GM12891 (cell line): ENCODE measurements at places on chromosomes 12 and 14.

GRCh38 chr14:35277179-35277578, 15.0 kb upstream of the PSMA6 start:
- DNase-seq: no peak

- DNase-seq: peak; percentile 24
Observed at GRCh38 chr12:105226219-105226618, 9.8 kb downstream of the APPL2 start.

GRCh38 chr12:98059659-98060343, 455.6 kb upstream of the TMPO start:
- no peak for DNase-seq

- DNase-seq: no peak
Observed at GRCh38 chr12:57694459-57695019, 607 bp downstream of the OS9 start.

GRCh38 chr14:23095196-23096108, at the start of gene C14orf119:
TSS of gene C14orf119 (plus strand) at chr14:23095505. CDS start at chr14:23097659, 2,154 bp downstream.
- peak; percentile 90 for DNase-seq

DNA sequence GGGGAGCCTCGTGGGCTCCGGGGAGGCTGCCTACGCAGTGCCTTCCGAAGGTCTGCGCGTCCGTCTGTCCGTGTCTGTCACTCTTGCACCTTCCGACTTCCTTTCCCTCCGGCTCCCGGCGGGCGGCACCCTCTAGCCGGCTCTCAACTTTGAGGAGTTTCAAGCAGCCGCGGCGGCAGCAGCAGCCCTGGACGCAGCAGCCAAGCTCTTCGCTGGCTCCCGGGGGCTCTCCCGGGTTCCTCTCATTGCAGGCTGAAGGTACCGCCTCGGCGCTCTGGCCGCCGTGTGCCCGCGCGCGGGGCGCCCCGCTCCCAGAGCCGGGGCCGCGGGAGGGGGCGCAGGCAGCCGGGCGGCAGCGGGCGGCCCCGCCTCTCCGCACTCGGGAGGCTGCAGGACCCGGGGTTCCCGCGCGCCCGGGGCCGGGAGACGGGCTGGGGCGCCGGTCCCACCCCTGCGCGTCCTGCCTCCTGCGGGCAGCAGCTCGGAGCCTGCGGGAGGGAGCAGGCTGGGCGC, at the start of the genes AMIGO2 and PCED1B:
Gene AMIGO2 (minus strand): TSS at position 492 of the 513 bp plus-strand sequence. CDS start 957 bp downstream, outside the sequence.
Gene PCED1B (plus strand): TSS at position 154 of the 513 bp plus-strand sequence. CDS start 155,443 bp downstream, outside the sequence.
- DNase-seq: peak; percentile 32

DNA sequence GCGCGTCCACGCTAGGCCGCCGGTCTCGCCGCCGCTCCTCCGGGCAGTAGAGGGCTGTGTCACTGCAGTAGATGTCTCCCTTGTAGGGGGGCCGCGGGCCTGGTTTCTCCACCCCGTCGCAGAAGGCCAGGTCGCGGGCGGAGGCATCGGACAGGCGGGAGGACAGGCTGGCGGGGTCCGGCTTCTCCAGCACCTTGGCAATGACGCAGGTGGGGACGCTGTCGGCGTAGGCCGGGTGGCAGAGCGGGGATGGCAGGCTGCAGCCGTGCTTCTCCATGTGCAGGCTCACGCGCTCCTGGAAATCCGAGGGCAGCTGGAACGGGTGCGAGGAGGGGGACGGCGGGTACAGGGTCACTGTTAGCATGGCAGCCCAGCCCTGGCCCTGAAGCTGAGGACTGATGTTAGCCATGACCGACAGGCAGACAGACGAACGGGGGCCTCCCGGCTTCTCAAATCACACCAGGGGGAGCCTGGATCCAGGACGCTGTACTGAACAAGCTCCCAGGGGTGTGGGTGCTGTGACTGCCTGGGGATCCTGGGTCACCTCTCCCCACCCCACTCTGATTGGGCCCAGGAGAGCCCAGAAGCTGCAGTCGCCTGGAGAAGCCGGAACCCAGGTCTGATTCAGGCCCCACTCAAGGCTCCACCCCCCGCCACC, 48.1 kb downstream of the BEGAIN start:
- no peak for DNase-seq

DNA sequence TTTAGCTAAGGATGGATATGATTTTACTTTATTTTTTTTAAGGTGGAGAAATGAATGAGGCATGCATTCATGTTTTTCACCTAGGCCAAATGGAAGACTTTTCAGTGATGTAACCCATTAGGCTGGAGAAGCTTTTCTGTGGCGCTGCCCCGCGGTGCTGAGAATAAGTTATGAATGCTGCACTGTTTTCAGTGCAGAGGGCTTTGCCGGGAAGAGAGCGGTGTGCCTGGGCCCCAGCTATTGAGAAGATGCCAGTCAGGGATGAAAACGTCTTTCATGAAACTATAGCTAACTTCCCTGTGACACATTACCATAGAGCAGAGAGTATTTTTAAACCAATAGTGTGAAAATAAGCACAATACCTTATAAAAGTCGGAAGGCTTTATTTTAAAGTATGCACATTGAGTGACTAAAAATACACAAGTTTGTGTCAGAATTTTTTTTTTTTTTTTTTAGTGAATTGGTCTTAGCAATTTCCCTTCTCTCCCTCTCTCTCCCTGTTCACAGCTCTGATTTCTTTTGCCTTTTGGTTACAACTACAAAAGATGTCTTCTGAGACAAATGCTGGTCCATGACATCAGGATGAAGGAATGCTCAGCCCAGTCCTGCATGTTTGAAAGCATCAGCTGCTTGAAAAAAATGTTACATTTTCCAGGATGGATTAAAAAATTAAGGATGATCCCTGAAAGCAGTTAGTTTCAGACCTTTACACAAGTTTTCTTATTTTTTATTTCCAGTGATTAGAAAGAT, 48.3 kb downstream of the NPAS3 start:
- no peak for DNase-seq

GRCh38 chr14:30874120-30874998, at the start of gene COCH:
TSS of gene COCH (plus strand) at chr14:30874559. CDS start at chr14:30874939, 380 bp downstream.
- peak; percentile 53 for DNase-seq

DNA sequence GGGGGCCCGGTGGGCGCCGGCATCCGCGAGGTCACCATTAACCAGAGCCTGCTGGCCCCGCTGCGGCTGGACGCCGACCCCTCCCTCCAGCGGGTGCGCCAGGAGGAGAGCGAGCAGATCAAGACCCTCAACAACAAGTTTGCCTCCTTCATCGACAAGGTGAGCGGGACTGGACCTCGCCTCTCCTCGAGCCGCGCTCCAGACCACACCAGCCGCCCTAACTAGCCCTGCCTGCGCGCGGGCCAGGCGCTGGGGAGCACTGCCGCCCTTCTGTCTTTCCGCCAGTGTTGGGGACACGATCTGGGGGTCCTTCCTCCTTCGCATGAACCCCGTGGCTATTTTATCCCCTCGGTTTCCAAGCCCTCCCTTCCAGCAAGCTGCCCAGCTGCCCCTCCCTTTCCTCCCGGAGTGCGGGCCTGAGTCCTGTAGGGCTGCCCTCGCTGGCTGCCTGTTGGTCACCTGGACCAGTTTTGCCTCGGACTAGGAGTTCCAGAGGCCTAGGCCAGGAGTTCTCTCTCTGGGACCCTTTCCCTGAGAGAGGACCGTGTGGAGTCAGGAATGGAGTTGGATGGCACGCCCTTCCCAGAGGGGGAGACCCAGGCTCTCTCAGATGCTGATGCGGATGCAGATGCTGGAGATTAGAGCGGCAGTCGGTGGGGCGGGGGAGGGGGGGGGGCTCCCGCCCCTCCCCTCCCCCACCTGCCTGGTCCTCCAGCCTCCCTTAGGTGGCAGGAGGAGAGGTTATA, 592 bp downstream of the KRT7 start:
- no peak for DNase-seq

- no peak for DNase-seq
Observed at GRCh38 chr12:121893961-121894460, 5.4 kb downstream of the PSMD9 start.

DNA sequence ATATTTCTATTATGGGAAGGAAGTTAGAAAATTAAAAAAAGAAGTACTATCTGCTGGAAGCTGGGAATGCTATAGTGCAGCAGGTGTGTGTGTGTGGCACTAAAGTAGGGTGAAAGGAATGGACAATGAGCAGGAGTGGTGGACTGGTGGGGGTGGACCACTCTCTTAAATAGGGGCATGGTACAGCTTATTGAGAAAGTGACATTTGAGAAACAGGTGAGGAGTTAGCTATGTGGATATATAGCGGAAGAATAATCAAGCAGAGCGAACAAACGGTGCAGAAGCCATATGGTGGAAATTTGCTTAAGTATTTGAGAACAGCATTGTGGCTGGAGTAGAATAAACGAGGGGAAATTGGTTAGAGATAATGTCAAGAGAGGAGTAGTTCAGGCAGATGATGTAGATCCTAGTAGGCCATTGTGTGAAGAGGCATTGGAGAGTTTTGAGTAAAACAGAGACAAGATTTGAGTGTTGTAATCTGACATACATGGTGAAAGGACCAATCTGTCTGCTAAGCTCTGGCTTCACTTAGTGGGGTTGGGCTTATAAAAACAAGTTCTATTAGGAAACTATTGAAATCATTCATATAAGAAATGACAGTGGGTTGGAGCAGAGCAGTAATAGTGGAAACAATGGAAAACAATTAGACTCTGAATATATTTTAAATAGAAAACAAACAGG, 149.2 kb upstream of the SYT10 start:
- DNase-seq: no peak

- DNase-seq: no peak
Observed at GRCh38 chr14:39683691-39684260, 251.5 kb upstream of the FBXO33 start.

DNA sequence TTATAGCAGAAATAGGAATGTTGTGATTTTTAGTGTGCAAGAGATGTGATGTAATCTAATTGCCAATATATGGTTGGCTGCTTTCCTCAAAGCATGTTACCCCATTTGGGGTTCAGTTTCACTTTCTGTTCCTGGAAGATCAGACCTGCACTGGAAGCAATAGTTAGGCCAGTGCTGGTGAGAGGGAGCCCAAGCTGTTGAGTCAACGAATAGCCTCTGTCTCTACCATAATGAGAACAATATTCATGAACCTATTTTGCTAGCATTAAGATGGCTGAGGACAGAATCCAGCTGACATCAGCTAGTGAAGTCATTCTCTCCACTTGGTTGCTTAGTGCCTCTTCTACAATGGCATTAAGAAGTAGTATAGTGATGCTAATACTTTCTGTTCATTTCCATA, 379.9 kb upstream of the DCN start:
- DNase-seq: no peak

GRCh38 chr12:20123465-20123864, 244.9 kb upstream of the PDE3A start:
- no peak for DNase-seq
